ENCODE measurements at places on chromosomes 13 and 19. TPM values are rescaled to one million over a fixed set of nuclear protein-coding genes. Genes with fewer than 3 reads are reported as not detected.

DNA sequence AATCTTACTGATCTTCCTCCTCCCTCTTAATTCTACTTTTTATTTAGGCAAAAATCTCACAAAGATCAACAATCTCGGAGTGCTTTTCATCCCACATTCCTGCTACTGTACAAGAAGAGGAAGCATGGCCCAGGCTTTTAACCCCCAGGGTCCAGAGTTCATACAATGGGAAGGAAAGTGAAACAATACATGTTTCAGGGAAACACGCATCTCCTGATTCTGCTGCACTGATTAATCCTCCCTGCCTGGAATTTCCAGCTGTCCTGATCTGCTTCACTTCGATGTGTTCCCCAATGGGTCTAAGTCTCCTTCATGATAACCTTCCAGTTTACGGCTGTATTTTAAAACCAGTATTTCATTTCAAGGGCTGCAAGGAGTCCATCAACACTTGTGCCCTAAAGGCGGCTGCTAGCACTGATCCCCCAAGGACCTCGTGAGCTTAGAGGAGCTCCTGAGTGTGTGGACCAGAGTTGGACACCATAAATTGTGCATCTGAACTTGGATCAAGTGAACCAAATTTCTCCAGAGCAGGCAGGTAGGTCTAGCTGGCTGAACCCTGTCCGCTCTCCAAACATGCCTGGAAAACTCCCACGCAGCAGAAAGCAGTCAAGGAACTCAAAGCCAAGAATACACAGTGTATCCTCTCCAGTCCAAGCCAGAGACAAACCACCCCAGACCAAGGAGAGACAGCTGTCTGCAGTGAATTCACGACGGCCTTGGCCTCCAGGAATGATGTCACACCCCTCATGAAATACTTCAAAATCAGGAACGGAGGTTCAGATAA is 44.3 kb downstream of the COL4A1 start:
- H3K4me1 ChIP-seq = peaks cover 25% of the 10 kb centered on the region
- DNase-seq = no peak
- H3K27me3 ChIP-seq = no peaks in the 10 kb centered on the region
- H3K4me3 ChIP-seq = no peak overlapping the region

GRCh38 chr19:46648060-46648960 is 12.3 kb upstream of the GNG8 start:
- H3K27me3 ChIP-seq = no peaks in the 10 kb centered on the region
- no peak for DNase-seq
- H3K27ac ChIP-seq = no peak overlapping the region
- H3K4me1 ChIP-seq = no peaks in the 10 kb centered on the region

DNA sequence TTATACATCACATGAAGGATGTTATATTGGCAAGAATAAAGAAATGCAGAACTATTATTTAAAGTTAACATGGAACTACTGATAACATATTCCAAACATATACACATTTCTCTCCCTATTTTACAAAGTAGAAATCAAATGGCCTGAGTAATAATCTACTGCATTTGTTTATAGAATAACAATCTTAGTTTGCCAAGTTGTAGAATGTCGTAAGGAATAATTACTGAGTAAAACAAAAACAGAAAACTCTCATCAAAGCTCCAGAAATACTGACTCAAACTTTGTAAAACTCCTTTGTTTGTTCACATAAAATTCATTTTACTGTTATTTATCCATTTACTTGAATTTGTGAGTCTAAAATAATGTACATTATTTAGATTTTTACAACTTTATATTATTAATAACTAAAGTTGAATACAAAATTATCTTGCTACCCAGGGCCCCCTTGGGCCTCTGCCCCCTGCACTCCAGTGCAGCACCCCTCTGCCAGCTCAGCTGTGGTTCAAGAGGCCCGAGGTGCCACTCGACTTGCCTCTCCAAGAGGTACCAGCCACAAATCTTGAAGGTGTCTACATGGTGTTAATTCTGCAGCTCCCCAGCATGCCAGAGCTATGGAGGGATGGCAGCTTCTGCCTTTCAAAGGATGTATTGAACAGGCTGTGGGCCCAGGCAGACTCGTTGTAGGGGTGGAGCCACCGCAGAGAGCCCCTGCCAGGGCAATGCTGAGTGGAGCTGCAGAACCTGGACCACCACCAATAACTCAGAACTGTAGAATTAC is 2819.7 kb downstream of the PCDH9 start:
- no peaks in the 10 kb centered on the region for H3K4me1 ChIP-seq
- no peak overlapping the region for H3K4me3 ChIP-seq
- H3K36me3 ChIP-seq = no peaks in the 10 kb centered on the region

GRCh38 chr13:47955836-47956235 is 45.2 kb downstream of the SUCLA2 start:
- no peaks in the 10 kb centered on the region for H3K27me3 ChIP-seq
- H3K27ac ChIP-seq = no peak overlapping the region
- DNase-seq = no peak

GRCh38 chr13:76812206-76812897 is 73.9 kb downstream of the KCTD12 start:
- H3K36me3 ChIP-seq = no peaks in the 10 kb centered on the region
- no peaks in the 10 kb centered on the region for H3K27me3 ChIP-seq
- H3K4me3 ChIP-seq = no peak overlapping the region
- H3K4me1 ChIP-seq = no peaks in the 10 kb centered on the region
- no peak for DNase-seq
- H3K27ac ChIP-seq = no peak overlapping the region

DNA sequence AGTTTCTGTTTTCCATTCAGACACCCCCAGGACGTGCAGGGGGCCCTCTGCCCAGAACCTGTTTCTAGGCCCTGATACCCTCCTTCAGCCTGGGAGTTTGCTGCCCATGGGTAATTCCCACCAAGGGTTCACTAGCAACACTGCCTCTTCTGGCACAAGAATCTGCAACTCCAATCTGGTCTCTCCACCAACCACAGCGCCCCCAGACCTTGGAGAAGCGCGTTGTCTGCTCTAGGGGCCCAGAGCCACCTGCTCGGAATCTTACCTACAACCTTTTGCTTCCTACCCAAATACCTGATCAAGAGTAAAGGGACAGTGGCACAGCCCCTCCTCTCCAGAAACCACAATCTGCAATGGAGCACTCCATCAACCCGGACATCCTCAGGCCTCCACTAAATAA is 763 bp downstream of the ZNF180 start:
- H3K27ac ChIP-seq = peak overlapping the region; percentile 78
- H3K4me3 ChIP-seq = peak overlapping the region; percentile 87
- no peaks in the 10 kb centered on the region for H3K4me1 ChIP-seq
- DNase-seq = no peak
- peaks cover 22% of the 10 kb centered on the region for H3K36me3 ChIP-seq

DNA sequence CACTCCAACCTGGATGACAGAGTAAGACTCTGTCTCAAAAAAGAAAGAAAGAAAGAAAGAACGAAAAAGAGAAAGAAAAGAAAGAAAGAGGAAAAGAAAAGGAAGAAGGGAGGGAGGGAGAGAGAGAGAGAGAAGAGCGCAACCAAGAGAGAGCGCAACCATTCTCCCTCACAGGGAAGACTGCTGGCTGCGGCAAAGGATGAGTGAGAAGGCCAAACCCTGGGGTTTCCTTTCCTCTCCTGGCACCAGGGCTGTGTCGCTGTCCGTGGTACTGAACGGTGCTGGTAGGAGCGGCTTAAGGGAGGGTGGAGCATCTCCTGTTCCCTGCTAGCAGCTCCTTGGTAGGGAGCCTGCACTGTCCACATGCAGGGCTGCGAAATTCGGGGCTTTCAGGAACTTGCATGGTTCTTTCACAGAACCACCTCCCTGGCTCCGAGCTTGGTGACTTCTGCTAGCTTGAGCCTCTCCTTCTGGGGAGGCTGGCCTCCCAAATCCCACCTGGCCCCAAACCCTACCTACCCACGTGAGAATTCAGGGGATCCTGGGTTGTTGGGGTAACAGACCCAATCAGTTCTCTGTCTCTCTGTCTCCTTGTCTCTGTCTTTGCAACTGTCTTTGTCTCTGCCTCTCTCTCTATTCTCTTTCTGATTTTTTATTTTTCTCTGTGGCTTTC is 51.1 kb upstream of the ZNRF4 start:
- no peaks in the 10 kb centered on the region for H3K36me3 ChIP-seq
- H3K4me1 ChIP-seq = no peaks in the 10 kb centered on the region
- no peak overlapping the region for H3K27ac ChIP-seq
- H3K27me3 ChIP-seq = no peaks in the 10 kb centered on the region
- peak; percentile 86 for DNase-seq

DNA sequence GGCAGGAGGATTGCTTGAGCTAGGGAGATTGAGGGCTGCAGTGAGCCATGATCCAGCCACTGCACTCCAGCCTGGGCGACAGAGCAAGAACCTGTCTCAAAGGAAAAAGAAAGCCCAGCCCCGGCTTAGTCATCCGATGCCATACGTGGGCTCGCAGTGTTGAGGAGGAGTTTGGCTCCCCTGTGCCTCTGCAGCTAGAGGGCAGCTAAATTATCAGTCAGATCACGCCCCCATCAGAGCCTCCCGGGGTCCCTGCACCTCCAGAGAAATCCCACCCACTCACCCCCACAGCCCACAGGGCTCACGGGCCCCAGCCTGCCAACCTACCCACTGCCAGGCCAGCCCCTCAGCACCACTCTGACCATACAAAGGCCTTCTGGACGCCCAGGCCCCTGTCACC is 27.6 kb downstream of the MAU2 start:
- no peak overlapping the region for H3K27ac ChIP-seq
- DNase-seq = no peak
- no peaks in the 10 kb centered on the region for H3K4me1 ChIP-seq
- H3K27me3 ChIP-seq = no peaks in the 10 kb centered on the region
- H3K4me3 ChIP-seq = no peak overlapping the region

DNA sequence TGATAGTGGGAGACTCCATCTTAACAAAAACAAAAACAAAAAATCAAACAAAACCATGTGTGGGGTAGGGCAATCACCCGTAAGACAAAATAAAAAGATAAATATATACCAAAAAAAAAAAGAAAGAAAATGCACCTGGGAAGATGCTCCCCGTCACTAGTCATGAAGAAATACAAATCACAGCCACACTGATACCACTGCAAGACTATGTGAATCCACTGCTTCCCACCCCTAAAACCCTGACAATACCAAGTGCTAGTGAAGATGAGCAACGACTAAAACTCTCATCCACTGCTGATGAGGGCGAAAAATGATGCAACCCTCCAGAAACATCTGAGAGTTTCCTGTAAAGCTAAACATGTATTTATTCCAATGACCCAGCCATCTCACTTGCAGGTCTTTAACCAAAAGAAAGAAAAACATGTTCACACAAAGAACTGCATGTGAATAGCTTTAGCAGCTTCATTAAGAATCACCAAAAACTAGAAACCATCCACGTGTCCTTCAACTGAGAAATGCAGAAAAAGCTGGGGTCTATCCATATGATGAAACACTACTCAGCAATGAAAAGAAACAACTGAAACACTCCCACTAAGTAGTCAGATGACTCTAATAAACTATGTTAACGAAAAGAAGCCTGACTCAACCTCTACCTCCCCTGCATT is 31.7 kb downstream of the BRD4 start:
- H3K4me3 ChIP-seq = no peak overlapping the region
- no peak overlapping the region for H3K27ac ChIP-seq
- no peak for DNase-seq
- H3K36me3 ChIP-seq = peaks cover 7% of the 10 kb centered on the region

GRCh38 chr19:3606690-3607289 is at the start of gene TBXA2R:
Gene TBXA2R, minus strand, starts transcription at chr19:3606875. Its CDS starts 6,241 bp downstream, at chr19:3600634.
- DNase-seq = peak; percentile 77
- H3K36me3 ChIP-seq = peaks cover under 1% of the 10 kb centered on the region
- H3K4me3 ChIP-seq = peak within 1 kb of the TSS; percentile 66
- no peak within 1 kb of the TSS for H3K27ac ChIP-seq
- H3K27me3 ChIP-seq = peaks cover 9% of the 10 kb centered on the region

DNA sequence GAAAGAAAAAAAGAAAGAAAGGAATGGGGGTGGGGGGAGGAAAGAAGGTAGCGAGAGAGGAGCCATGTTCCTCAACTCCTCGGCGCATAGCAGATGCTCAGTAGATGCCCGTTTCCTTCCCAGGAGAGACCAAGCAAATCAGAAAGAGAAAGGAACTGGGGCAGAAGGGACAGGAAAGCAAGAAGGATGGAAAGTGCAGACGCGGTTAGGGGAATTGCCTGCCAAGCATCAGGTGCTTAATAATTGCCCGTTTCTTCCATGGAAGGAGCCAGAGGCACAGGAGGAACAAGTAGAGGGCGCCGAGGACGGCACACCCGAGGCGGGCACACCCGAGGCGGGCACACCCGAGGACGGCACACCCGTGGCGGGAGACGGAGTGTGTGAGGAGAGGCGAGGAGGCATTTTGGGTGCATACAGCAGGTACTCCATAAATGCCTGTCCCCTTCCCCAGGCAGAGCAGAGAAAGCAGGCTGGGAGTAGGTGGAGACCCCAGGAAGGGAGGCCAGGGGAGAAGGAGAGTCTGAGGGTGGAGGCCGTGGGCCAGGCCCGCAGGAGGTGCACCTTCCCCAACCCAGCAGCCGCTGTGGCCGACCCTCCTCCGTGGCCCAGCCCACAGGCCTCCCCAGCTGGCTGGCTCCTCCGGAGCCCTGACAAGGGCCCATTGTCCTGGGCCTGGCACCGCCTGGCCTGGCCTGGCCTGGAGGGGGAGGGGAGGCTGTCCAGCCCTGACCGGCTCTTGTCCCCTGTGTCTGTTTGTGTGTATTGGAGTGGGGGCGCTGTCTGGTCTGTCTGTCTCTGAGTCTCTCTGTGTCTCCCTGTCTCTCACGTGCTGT is 14.6 kb downstream of the JOSD2 start:
- H3K36me3 ChIP-seq = no peaks in the 10 kb centered on the region
- H3K4me1 ChIP-seq = peaks cover 21% of the 10 kb centered on the region

DNA sequence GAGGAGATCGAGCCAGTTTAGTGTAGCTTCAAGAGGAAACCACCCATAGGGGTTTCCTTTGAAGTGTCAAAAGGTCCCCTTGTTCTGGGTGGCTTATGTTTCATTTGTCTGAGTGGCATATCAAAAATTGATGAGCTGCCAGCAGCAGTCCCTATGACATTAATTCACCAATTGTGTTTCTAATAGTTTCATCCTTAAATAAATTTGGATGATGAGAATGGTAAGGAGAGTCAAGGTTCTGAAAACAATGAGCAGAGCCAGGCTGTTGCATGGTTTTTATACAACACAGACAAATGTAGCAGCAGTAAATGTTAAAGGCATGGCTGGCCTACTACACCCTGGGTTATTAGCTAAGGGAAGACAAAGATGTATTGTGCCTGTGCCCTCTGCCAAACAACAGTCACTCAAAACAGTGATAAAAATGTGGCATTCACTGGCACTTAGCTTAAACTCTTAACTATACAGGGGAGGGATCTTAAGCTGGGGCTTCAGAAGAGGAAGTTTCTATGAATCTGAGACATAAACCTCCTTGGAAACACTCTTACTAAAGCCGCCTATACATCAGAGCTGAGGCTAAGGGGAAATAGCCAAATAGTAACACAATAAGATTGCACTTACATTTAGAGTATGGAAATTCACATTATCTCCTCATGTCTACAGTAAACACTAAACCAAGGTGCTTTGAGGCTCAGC is 200.5 kb downstream of the POU4F1 start:
- H3K4me1 ChIP-seq = peaks cover 31% of the 10 kb centered on the region
- H3K27me3 ChIP-seq = no peaks in the 10 kb centered on the region
- H3K36me3 ChIP-seq = no peaks in the 10 kb centered on the region
- peak overlapping the region; percentile 27 for H3K27ac ChIP-seq
- peak; percentile 11 for DNase-seq

GRCh38 chr13:64506246-64506645 is 2723.9 kb downstream of the PCDH9 start:
- no peak overlapping the region for H3K4me3 ChIP-seq
- H3K36me3 ChIP-seq = no peaks in the 10 kb centered on the region
- no peak overlapping the region for H3K27ac ChIP-seq
- no peak for DNase-seq
- no peaks in the 10 kb centered on the region for H3K4me1 ChIP-seq
- H3K27me3 ChIP-seq = no peaks in the 10 kb centered on the region

The BST2 gene
- total RNA-seq = 19.9 TPM

The MYH14 gene
- 25.5 TPM for total RNA-seq

The C19orf38 gene
- not detected for total RNA-seq

The CGB3 gene
- not detected for total RNA-seq

The SOX1 gene
- not detected for total RNA-seq

The SIGLEC8 gene
- not detected for total RNA-seq

The TRPC4 gene
- not detected for total RNA-seq

The HSPB6 gene
- total RNA-seq = not detected

The RGL3 gene
- total RNA-seq = not detected
